Ureter (tissue), 1 donor: ENCODE measurements at places on chromosomes 1 and 21.

- DNase-seq: peak; percentile 79
Measured at GRCh38 chr1:59150577-59151386, 146.1 kb upstream of the FGGY start.

DNA sequence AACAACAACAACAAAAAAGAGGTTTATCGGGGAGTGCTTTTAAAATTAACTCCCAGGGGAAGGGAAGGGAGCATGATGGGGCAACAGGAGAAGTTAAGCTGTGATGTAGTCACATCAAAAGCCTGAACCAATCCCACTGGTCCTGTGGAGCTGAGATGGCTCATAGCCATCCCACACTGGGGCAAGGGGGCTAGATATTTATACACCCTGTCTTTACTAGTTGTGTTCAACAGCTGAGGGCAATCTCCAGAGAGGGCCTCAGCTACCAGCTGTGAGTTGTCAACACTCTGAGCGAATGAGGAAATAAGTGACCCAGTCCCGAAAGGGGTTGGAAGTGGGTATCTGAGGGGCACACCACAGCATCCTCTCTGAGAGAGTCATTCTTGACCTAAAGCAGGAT lies 31.0 kb upstream of the CREG1 start:
- DNase-seq: no peak

- no peak for DNase-seq
Measured at GRCh38 chr1:169249611-169250010, 118.0 kb downstream of the NME7 start.

GRCh38 chr1:69765951-69766350 lies 198.2 kb downstream of the LRRC7 start:
- DNase-seq: no peak

- no peak for DNase-seq
Measured at GRCh38 chr1:165595246-165595938, 35.6 kb upstream of the MGST3 start.

GRCh38 chr1:215744419-215744818 lies 177.3 kb downstream of the KCTD3 start:
- no peak for DNase-seq

DNA sequence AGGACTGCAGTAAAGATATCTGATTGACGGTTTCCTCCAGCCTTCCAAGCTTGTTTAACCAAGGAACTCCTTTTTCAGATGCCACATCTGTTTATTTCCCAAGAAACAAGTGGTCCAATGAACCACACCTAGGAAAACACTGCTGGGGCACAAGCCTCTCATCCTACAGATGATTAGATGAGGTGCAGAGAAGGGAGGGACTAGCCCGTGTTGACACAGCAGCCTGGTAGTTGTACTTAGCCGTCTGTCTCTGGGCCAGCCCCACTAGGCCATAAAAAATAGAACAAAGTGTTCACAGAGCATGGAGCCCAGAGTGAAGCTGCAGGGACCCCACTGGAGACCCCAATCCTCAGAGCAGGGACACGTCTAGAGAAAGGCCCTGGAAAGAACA lies 32.1 kb downstream of the LRP8 start:
- DNase-seq: no peak

DNA sequence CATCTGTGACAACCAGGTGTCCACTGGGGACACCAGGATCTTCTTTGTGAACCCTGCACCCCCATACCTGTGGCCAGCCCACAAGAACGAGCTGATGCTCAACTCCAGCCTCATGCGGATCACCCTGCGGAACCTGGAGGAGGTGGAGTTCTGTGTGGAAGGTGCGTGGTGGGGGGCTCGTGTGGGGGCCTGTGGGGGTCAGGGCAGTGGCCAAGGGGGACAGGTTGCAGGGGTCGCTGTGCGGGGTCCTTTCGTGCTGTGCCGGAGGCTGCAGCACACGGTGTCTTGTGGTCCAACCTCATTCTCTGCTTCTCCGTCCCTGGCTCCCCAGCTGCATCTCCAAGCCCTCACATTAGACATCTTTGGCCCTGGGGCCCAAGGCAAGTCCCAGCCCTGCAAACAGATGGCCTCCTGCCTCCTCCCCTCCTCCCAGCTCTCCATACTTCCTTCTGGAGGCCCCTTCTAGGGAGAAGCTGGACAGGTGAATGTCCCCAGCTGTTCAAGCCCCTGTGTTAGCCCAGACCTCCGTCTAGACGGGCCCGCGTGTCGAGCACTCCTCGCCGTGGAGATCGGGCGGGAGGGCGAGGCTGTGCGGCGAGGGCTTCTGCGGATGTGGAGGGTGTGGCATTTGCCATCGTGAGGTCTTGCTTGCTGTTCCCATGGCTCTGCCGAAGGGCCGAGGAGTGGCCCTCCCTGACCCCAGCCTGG lies 2.5 kb downstream of the AGRN start:
- DNase-seq: no peak

DNA sequence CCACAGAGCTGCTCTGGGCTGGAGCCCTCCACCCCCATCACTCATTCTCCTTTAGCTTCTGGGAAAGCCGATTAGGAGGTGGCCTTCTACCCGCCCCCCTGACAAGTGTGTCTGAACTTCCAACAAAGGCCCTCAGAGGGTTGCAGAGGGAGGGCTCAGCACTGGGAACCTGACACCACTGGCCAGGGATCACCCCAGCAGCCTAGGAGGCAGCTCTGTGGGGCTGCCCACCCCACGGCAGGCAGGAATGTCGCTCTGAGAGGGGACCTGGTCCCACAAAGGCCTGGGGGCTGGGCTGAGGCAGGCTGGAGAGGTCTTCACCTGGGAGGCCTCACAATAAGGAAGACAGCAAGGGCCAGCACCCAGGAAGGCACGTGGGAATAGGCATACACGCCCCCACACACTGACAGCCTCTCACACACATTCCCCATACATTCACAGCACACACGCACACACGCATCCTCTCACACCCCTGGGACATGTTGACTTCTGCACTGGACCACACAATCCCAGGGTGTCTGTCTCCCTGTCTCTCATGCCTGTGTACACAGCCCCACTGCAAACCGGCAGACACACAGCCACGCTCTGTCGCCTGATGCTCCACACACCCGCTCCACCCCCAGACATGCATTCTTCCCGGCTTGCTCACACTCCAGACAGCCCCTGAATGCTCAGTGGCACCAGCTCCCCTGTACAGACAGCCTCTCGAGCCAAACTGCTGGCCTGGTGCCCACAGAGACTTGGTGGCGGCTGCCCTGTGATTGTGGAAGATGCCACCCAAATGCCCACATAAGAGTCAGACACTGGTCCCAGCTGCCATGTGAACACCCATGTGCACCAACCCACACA lies 30.7 kb downstream of the DMBX1 start:
- DNase-seq: no peak

DNA sequence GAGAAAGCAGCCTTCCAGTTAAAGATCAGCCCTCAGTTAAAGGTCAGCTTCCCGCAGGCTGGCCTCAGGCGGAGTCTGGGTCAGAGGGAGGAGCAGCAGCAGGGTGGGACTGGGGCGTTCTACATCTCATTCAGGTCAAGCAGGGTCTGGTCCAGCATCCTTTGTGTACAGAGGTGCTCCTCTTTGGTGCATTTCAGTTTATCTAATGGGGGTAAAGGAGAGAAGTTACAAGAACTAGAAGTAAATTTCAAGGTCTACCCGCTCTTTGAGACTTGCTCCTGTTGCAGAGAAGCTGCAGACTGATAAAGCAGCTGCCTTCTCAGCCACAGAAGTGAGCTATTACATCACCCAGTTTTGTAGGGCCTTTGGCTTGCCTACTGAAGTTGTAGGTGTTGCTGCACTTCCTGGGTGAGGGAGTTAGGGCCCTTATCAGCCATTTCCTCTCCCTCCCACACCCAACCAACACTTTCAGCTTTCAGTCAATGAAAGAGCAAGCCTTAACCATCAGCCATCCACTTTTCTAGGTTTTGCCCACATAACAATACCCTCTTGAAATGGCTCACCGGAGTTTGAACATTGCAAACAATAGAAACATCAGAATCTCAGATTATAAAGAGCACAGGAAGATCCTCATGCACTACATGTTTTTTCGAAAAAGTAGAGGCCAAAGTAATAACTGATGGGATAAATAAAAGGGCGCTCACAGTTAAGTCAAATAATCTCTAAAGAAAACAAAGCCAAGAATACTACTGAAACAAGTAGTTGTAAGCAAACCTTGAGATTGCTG lies 2.8 kb upstream of the NUP210L start:
- no peak for DNase-seq

DNA sequence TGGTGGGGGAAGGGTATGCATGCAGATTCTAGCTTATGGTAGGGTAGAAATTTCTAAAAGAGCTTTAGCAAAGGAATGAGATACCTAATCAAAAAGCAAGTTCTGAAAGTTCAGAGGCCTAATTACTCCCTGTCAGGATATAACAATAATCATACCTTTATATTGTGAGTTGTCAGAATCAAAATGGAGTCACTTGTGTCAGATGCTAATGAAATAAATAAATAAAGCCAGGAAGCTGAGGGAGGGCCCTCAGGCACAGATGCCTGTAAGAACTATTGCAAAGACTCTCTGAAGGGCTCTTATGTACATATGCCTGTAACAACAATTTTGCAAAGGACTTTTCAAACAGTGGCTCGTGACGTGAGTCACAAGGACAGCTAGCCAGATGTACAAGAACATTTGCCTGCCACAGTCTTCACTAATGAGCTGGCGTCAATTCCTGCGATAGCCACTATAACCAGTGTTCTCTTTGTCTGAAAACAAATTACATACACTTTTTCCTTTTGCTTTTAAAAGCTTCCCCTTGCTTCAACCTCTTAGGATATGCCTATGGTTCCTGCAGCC lies 27.4 kb upstream of the DNASE2B start:
- DNase-seq: no peak

- no peak for DNase-seq
Measured at GRCh38 chr1:28070725-28071593, 17.5 kb downstream of the EYA3 start.

DNA sequence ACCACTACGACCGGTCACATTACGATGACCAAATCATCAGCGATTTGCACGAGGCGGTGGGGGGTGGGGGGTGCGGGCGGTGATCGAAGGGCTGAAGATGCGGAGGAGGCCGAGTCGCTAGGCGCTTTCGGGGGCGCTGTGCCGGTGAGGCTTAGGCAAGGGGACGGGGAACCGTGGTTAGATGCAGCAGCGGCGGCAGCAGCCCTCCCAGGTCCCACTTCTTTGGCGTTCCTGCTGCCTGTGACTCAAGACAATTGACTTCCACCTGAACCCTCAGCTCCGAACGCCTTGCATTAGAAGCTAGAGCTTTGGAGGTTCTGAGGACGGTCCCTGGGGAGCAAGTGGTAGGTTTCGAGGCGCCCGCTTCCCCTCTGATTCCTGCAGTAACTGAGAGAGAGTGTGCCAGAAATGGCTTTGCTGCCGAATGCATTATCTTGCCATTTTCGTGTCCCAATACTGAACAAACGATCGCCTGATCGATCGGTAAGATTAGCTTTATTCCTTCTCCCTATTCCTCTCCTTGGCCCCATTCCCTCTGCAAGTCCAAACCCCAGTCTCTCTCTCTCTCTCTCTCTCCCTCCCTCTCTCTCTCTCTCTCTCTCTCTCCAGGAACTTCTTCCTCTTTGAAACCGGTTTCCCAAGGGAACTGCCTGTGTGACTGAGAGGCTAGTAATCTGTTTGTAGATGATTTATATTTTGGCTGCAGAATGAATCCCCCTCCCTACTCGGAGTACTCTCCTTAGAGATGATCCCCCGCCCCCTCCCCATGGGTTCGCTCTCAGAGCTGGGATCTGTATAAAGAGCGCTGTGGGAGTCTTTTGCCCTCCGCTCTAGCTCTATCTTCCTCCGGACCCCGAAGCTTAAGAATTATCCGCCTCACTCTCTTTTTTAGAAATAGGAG lies 735 bp upstream of the BRINP3 start:
- DNase-seq: no peak

DNA sequence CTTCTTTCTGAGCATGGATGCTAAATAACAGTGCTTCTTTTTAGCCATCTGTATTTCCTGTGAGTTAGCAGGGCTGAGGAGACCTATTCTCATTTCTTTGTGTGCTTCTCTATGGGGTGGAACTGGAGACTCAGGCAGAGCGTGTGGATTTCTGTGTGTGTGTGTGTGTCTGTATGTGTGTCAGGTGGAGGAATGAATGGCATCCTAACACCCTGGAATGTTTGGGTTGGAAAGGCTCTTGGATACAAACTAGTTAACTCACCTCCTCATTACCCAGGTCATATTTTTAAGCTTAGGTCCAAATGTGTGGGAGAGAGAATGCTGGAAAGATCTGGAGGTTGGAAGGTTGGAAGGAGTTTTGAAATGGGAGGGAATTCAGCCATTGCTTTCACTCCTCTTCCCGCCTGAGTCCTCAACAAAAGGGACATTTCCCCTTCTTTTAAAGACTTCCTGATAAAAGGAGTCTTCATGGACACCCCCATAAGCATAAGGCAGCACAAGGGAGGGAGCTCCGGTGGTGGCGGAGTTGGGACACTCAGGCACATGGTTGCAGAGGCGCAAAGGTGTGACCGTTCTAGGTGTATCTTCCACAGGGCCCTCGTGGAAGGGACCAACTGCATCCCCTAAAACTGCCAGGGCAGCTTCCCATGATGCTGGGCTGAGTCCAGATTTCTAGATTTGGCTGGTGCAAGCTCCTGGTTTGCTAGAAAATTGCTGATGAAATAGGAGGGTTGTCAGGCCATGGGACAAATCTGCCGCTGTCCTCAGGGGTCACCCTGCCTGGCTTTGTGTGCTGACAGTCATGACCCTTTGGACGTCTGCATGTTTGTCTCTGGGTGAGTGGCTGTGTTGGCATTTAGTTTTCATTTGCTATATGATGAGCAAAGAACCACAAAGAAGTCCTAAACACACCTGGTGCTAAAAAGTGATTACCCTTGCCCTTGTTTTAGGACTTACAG lies 37.6 kb downstream of the MTARC1 start:
- DNase-seq: no peak

- no peak for DNase-seq
Measured at GRCh38 chr1:20212085-20212684, 25.9 kb upstream of the PLA2G2C start.

DNA sequence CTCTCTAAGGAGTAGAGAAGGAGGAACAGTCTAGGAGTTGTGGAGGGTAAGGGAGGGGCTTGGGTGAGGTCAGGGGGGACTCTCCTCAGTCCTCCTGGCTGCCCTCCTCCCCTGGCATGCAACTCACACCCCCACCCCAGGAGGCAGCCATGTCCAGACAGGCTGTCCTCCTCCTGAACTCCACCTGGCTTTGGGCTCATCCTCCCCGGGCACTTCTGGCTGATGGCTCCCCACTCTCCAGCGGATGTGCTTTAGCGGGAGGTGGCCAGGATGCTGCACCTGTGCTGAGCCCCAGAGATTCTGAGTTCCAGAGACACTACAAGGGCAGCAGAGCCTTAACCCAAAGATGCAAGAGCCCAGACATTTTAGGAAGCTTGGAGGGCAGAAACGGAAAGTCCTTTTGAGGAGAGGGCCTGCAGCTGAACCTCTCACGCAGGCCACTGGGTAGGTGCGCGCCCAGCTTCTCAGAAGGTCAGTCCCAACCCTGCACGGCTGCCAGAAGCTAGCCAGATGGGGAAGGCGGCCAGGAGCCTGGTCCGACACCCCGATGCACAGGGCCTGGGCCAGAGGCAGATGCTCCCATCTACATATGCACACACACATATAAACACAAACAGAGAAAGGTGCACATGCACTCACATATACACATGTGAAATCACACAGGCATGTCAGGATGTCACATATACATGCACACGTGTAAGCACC lies 83.4 kb downstream of the PDE9A start:
- DNase-seq: no peak
